ENCODE measurements at places on chromosomes 7 and 10. TPM values are rescaled to one million over a fixed set of nuclear protein-coding genes. Genes with fewer than 3 reads are reported as not detected.

Gene ZNF727
- total RNA-seq: not detected

- DNase-seq: peak; percentile 76
Measured at GRCh38 chr10:24958721-24959381, 6.4 kb upstream of the PRTFDC1 start.

Gene DPYSL4
- total RNA-seq: 32.9 TPM

DNA sequence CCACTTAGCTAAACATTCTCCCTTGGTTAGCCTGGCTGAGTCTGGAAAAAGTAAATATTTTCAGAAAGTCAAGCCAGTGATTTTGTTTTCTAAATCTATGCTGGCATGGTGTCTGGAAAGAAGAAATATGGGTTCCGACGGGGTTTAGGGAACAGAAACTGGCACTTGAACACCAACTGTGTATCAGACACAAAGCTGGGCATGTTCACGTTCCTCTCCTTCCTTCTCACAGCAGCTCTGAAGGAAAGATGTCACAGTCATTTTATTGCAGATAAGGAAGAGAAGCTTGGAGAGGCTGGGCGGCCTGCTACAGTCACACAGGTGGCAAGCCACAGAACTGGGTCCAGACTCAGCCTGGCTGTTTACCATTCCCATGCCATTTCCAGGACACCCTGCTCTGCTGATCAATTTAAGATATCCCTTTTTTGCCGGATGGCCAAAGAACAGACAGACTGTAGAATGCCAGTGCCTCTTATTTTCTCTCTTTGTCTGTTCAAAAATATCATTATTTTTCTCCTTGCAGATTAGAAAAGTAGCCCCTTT is 118.8 kb downstream of the HERPUD2 start:
- DNase-seq: no peak

Gene ACTR1A
- 155 TPM for total RNA-seq

Gene INHBA
- 32.3 TPM for total RNA-seq

DNA sequence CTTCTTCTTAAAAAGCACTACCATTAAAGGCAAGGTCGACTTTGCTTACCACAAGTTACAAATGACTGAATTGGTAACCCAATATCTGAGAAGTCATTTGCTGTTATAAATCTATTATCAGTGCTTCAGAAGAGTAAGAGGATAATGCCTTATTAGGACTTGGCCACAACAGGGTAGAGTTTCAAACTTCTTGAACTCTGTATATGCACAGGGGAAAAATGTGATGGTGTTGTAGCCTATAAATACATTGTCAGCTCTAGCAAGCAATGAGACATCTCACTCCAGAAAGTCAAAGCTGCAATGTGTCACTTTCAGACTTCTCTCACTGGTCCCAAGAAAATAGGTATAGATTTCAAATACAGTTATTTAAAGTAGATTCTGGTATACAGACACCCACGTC is 9.3 kb downstream of the TFEC start:
- no peak for DNase-seq

Gene CFAP70
- 0.27 TPM for total RNA-seq

Gene MACC1
- total RNA-seq: not detected

Gene GATA3
- 30.9 TPM for total RNA-seq

Gene TMEM229A
- total RNA-seq: not detected

Gene XRCC2
- 8.5 TPM for total RNA-seq

GRCh38 chr7:79407351-79407750 is 46.1 kb downstream of the MAGI2 start:
- no peak for DNase-seq

DNA sequence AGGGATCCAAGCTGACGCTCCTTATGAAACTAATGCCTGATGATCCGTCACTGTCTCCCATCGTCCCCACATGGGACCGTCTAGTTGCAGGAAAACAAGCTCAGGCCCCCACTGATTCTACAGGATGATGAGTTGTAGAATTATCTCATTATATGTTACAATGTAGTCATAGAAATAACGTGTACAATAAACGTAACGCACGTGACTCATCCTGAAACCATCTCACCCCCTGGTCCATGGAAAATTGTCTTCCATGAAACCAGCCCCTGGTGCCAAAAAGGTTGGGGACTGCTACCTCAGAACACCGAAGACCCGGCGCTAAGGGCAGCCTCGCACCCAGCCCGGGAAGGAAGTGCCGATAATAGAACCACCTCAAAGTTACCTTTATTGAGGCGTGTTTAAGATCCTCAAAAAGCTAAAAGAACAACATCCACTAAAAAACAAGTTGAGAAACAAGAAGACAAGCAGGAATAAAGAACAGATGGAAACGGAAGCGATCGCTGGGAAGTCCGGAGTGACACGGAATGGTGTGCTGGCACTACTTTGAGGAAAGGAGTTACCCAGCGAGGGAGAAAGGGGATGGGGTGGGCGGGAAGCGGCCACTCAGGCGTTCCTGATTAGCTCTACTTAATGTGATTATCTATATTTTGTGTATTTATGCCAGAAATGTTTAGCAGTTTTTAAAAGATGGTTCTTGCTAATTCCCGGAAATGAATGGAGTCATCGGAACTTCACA is 50.1 kb upstream of the PRKAR1B start:
- DNase-seq: peak; percentile 41

DNA sequence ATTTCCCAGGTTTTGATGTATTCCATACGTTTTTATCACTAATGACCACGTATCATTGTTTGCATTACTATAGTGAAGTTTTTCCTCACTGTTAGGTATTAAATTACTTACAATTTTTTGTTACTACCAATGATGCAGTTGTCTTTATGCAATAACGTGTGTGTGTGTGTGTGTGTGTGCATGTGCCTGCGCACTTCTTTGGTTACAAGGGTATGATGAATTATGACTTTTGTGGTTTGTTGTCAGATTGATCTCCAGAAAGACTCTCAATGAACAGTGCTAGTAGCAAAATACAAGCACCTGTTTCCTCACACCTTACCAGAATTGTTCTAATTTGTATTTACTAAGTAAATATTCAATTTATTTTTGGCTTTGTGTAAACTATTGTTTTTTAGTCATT is 51.5 kb downstream of the MCMBP start:
- DNase-seq: no peak

DNA sequence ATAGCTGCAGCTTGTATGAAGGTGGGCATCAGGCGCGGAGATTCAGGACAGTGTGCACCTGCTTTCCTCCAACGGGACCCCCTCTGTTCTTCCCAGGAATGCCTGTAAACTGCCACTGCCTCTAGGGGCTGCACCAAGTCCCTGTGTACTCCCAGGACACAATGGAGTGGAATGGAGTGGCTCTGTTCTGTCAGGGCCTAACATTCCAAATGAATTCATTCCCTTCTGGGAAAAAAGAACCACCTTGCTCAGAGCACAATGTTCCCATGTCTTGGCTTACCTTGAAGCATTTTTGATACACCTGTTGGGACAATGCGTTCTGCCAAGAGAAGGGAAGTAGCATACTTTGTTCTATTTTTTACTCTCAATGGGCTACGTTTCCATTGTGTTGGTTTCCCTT is 339.4 kb downstream of the FRMD4A start:
- peak; percentile 58 for DNase-seq

All from endothelial cell of umbilical vein (primary cell).